Dermis microvascular lymphatic vessel endothelial cell (primary cell): ENCODE measurements at places on chromosomes 13 and 19. TPM values are rescaled to one million over a fixed set of nuclear protein-coding genes. Genes with fewer than 3 reads are reported as not detected.

Gene ZNF85
- total RNA-seq, result 10.0 TPM in 2 replicates

Gene RPL13A
- 3,699 and 4,643 TPM in 2 replicates for total RNA-seq

Gene OR7A5
- not detected in 2 replicates for total RNA-seq

Gene FGF14
- 2.4 and 3.2 TPM in 2 replicates for total RNA-seq

Gene CAB39L
- 5.3 and 7.8 TPM in 2 replicates for total RNA-seq

Gene IL17D
- total RNA-seq, result 1.3 and 3.4 TPM in 2 replicates

Gene DHDH
- total RNA-seq, result 0.13 TPM in 1 of 2 replicates, not detected in the other

Gene HIPK4
- under 0.01 TPM in 2 replicates for total RNA-seq

Gene CACNG6
- total RNA-seq, result 0.38 and 0.77 TPM in 2 replicates

Gene CGB7
- total RNA-seq, result 0.13 TPM in 1 of 2 replicates, not detected in the other

Gene ZNF433
- 1.2 and 2.0 TPM in 2 replicates for total RNA-seq

Gene ZNF790
- total RNA-seq, result 8.3 and 8.5 TPM in 2 replicates

Gene PSG11
- 0.13 TPM in 2 replicates for total RNA-seq

Gene ADGRE2
- 0.13 and 0.38 TPM in 2 replicates for total RNA-seq

Gene LGALS14
- total RNA-seq, result not detected in 2 replicates

Gene SERPINE3
- total RNA-seq, result not detected in 2 replicates
